ENCODE measurements at places on chromosomes 4 and X.
A peak's percentile ranks its signal among the peaks of the same experiment; 100 is the strongest.

- DNase-seq, result no peak
Measured at GRCh38 chrX:31185884-31186283, 114.0 kb upstream of the FTHL17 start.

DNA sequence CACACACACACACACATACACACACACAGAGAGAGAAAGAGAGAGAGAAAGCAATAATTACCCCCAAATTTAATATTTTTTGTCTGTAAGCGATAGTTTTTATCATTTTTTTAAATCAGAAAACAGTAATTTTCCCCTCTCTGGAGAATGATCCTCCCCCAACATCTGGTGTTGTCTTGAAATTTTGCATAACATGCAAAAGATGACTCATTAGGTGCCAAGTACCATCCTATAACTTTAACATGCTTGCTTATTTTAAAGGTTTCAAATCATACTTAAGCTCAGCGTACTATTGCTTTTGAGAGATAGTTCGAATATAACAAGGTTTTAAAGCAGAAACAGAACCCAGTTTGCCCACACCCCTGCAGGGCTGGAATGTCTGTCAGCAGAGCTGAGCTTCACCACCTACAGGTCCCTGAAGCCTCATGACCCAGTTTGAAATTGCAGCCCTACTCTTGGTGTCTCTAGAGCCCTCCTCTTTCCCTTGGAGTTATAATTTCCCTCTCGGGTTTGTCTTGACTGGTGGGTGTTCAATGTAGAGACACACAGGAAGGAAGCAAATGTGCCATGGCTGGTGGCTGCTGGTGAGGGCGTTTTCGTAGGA lies 175.0 kb upstream of the HS3ST1 start:
- DNase-seq, result no peak

DNA sequence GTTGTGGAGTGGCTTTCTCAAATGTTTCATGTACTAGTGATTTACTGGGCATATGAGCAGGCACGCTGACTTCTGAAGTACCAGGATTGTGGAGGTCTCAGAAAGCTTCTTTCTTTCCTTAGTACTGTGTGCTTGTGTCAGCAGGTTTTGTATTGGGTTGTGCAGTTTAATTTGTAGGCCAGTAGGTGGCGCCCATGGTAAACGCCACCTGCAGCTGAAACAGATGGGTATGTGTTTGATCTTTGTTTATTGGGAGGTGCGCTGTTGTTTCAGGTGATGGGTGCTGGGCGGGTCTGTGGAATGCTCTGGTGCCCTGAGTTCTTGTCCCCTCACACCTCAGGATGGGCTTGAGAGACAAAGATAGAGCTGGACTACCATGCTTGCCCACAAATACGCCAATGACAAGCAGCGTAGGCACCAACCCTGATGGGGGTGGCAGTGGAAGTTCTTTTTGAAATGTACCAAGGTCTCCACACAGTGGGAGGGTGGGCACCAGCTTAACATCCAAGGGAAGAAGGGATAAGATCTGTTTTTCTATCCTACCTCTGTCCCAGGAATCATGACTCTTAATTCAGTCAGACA lies 141.5 kb downstream of the RPS6KA6 start:
- DNase-seq, result peak; percentile 13

- DNase-seq, result no peak
Measured at GRCh38 chr4:78496021-78496643, 55.4 kb upstream of the ANXA3 start.

GRCh38 chr4:101724093-101724492 lies 66.4 kb upstream of the BANK1 start:
- no peak for DNase-seq

- DNase-seq, result no peak
Measured at GRCh38 chr4:106371161-106371560, 2.6 kb upstream of the GIMD1 start.

GRCh38 chr4:159178979-159179969 lies 76.4 kb downstream of the RAPGEF2 start:
- DNase-seq, result no peak

DNA sequence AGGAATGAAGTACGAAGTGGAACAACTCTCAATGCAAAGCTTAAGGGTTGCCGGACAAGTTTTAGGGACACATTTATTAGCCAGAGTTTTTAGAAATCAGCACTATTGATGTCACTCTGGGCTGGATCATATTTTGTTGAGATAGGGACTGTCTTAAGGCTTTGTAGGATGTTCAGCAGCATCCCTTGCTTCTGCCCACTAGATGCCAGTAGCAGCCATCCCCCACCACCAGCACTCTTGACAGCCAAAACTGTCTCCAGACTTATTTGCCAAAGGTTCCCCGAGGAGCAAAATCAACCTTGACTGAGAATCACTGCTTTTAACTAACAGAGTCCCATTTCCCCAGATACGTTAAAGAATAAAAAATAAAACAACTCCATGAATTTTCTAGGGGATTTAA lies 1497.3 kb downstream of the STIM2 start:
- DNase-seq, result peak; percentile 9

GRCh38 chr4:36243355-36244256 lies 708 bp downstream of the ARAP2 start:
- no peak for DNase-seq

GRCh38 chr4:62543002-62543401 lies 1342.9 kb downstream of the ADGRL3 start:
- DNase-seq, result no peak

- DNase-seq, result no peak
Measured at GRCh38 chrX:12113321-12113720, 25.0 kb upstream of the FRMPD4 start.

DNA sequence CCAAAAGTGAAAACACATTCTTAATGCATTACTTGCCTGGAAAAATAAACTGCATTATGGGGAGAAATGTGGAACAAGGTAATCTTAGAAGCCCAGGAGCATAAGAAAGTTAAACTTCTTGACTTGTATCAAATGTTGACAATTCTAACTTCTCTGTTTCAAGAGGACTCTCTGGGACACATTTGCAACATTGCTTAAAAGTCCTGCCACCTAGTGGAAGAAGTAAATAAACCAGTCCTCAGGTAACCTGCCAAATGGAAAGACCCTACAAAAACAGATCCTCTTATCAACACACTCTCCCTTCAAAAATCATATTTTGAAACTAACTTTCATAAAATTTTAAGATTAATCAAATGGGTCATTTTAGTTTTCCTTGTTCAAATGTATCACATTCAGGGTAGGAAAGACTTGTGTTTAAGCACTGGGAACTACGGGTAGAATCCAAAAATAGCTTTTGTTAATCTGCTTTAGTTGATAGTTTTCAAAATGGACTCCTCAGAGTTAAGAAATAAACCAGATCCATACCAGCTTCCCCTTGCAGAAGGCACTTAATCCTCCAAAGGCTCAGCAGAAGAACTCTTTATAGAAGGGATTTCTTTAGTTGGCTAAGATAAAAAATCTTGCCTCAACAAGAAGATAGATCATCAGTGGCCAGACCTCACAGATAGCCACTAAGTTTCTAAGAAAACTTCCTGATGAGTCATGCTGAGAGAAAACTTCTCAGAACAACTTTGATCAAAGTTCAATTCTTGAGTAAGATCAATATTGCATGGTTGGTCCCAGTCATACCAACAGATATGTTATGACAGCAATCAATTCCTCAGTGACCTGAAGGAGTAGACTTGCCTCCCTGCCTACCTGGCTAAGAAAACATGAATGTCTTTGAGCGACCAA lies 141.7 kb downstream of the HHIP start:
- peak; percentile 21 for DNase-seq

- DNase-seq, result no peak
Measured at GRCh38 chr4:126007142-126007541, 692.4 kb downstream of the FAT4 start.

DNA sequence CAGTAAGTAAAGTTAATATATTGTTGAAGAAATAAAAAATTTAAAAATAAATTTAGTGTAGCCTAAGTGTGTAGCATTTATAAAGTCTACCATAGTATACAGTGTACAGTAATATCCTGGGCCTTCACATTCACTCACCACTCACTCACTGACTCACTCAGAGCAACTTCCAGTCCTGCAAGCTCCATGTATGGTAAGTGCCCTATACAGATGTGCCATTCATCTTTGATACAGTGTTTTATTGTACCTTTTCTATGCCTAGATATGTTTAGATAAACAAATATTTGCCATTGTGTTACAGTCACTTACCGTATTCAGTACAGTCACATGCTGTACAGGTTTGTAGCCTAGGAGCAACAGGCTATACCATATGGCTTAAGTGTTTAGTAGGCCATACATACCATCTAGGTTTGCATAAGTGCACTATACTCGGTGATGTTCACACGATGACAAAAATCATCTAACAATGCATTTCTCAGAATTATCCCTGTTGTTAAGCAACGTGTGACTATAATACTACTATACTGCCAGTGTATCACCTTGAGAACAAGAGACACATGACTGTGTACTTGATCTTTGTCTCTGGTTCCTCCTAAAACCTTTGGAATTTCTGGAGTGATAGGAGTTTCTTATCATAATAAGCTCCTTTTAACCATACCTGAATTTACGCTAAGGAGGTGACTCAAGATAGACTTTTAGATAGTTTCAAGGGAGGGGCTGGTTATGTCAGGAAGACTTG lies 25.8 kb upstream of the SEPTIN11 start:
- DNase-seq, result no peak

DNA sequence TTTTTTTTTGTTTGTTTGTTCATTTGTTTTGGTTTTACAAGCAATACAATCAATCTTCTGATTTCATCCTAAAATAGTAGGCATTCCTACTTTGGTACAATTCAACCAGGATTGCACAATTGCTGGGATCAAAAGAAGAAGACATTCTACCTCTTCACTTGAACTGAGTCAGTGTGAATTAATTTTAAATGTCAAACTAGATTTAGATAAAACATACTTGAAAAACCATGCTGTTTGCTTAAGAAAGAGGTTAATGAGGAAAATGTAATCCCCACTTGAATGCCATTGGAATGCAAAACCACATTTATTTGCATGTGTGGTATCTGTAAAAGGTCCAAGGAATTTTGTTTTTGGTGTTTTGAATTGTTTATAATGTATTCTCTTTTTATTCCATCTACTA lies 40.5 kb downstream of the HAND2 start:
- no peak for DNase-seq

DNA sequence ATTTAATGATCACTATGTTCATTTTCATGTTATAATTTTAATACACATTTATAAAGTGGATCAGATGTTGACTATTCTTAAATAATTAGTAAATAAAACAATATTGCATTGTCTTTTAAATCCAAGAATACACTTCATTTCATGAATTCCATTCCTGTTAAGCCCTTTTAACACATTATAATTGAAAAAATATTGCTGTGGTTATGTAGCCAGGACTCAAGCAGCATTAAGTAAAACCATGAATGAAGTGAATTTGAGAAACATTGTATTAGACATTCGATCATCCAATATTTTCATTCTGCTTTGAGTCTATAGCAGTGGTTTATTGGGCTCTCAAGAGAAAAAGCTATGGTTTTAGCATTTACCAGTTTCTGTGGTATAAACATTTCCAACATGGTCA lies 94.2 kb upstream of the RAPGEF2 start:
- no peak for DNase-seq

DNA sequence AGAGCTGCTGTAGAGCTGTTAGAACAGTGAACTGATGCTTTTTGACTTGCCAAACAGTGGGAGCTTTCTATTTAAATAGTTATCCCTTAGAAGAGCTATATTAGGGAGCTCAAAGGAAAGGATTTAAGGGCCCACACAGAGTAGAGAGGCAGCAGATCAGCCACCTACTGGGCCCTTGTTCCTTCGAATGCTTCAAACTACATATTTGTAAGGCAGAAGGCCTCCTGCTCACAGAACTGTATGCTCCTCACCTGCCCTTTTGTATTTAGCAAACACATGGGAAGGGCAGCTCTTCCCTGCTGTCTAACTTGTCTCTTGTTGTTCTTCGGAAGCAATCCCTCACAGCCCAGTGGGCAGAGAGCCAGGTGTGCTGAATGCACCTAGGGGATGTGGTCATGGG lies 38.0 kb downstream of the IL1RAPL1 start:
- DNase-seq, result no peak

DNA sequence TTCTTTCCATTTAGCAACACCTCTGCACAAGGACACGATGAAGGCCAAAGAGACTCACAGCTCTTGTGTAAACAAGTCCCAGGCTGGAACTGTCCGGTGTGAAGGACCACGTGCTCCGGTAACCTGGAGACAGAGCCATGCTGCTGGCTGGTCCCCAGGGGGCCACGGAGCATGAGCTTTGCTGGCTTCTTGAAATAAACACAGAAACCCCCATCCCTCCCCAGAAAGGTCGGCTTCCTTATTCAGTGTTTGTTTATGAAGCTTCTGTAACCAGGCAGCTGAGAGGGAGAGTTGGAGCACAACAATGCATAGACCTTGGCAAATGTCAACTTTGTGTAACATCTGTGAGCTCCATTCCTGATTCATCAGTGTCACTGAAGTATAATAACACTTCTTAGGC lies 109.4 kb downstream of the GPR143 start:
- no peak for DNase-seq

GRCh38 chr4:38330321-38330720 lies 333.7 kb upstream of the KLF3 start:
- DNase-seq, result no peak

Measured in AG20443 (cell line).